Heart left ventricle (tissue), 16 donors: ENCODE measurements at places on chromosomes 3 and 15. TPM values are rescaled to one million over a fixed set of nuclear protein-coding genes. Genes with fewer than 3 reads are reported as not detected.

CCRL2 gene
- total RNA-seq, result 0.70 TPM

SLC28A2 gene
- total RNA-seq, result not detected

SCN11A gene
- 0.05 TPM for total RNA-seq

YEATS2 gene
- 12.9 TPM for total RNA-seq

GOLGA8B gene
- total RNA-seq, result 29.9 TPM

ATP8B4 gene
- total RNA-seq, result 1.7 TPM

NME9 gene
- not detected for total RNA-seq

PKM gene
- 824 TPM for total RNA-seq

PEX5L gene
- 0.42 TPM for total RNA-seq

MASP1 gene
- total RNA-seq, result 173 TPM

DNA sequence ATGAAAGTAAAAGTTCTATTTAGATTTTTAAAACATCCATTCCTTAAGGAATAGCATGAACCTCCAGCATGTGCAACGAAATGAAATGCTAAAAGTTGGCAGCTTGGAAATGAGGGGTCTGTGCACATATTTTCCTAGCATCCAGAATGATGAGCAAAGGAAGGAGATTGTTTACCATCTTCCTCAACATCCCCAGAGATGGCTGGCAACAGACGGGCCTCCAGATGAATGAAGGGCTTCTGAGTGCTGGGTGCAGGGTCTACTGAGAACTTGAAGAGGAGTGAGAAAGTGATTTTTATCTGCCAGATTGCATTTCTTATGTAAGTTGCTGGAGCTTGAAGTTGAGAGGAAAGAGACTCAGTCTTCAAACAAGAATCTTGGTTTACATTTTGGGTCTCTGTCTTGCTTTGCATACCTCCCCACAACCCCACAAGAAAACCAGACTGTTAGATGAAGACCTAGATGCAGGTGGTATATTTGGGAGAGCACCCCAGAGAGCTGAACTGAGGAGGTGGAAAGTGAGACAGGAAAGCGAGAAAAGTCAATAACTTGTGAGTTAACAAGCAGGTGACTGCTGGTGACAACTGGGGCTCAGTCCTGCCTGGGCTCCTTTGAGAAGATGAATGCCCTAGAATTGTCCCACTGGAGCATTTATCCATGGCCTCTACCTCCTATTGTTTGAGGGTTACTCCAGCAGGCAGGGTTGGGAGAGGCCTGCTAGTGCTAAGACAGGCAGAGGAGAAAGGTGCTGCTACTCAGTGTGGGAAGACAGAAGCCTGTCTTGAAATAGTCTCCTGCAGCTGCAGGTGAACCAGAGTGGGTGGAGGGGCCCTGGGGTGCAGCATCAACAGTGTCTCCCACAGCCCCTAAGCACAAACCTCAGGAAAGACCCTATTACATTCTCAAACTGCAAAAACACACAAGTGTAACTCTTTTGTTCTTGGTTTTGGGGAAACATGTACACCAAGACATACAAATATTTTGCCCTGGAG, 10.5 kb upstream of the CCK start:
- H3K27ac ChIP-seq, result no peak overlapping the region
- H3K27me3 ChIP-seq, result no peaks in the 10 kb centered on the region
- H3K4me1 ChIP-seq, result no peaks in the 10 kb centered on the region
- no peak overlapping the region for H3K4me3 ChIP-seq
- no peak for DNase-seq

DNA sequence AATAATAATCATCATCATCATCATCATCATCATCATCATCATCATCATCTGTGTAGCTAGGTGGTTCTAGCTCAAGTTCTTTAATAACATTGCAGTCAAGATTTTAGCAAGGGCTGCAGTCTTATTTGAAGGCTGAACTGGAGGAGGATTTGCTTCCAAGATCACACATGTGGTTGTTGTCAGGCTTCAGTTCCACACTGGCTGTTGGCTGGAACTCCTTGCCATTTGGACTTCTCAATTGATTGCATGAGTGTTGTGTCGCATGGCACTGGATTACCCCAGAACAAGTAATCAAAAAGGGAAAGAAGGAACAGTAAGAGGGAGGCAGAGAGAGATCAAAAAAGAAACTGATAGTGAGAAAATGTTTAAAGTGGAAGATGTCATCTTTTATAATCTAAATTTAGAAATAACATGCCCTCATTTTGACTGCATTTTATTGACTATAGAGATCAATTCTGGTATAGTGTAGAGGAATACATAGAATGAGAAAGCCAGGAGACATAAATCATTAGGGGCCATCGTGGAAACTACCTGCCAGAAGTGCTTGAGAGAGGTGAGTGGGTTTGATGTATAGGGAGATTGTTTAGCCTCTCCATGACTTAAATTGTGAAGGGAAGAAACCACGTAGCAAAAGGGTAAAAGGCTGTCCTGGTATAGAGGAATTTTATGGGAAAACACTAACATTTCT, 346.6 kb upstream of the RBMS3 start:
- H3K4me3 ChIP-seq, result no peak overlapping the region
- H3K36me3 ChIP-seq, result no peaks in the 10 kb centered on the region
- DNase-seq, result no peak
- no peak overlapping the region for H3K27ac ChIP-seq

GRCh38 chr15:31842532-31843195, 187.7 kb upstream of the CHRNA7 start:
- no peak overlapping the region for H3K4me3 ChIP-seq
- DNase-seq, result no peak
- peaks cover 7% of the 10 kb centered on the region for H3K4me1 ChIP-seq
- H3K36me3 ChIP-seq, result no peaks in the 10 kb centered on the region

DNA sequence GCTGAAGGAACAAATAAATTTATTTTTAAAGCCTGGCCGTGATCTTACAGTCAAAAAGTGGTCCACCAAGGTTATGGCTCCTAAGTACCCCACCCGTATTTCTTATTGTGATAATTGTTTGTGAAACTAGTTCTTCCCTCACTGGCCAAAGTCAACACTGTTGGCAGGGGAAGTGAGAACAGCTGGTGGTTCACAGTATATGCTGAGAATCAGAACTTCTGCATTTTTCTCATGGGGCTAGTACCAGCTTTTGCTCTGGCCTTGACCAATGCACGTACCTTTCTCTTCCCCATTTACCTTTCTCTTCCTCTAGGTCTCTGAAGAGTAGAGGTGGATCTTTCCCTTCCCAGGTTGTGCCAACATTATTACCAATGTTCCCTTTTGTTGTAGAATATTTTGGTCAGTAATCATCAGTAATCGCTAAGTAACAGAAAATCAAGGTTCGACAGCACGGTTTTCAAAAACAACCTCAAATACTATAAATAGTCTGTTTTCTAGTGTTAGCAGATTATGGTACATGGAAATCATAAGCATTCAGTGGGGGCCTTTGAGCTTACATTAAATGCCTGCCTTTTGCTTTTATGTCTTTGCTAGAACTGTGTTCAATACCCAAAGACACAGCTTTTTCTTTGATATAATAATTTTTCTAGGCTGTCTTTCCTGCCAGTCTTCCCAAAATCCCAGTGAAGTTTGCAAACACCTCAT, 268.0 kb downstream of the LPP start:
- peaks cover 13% of the 10 kb centered on the region for H3K4me1 ChIP-seq
- H3K27me3 ChIP-seq, result no peaks in the 10 kb centered on the region
- no peak overlapping the region for H3K27ac ChIP-seq
- H3K36me3 ChIP-seq, result no peaks in the 10 kb centered on the region

- no peaks in the 10 kb centered on the region for H3K36me3 ChIP-seq
- no peaks in the 10 kb centered on the region for H3K4me1 ChIP-seq
- no peaks in the 10 kb centered on the region for H3K27me3 ChIP-seq
- no peak overlapping the region for H3K4me3 ChIP-seq
- DNase-seq, result no peak
- no peak overlapping the region for H3K27ac ChIP-seq
Observed at GRCh38 chr15:79071901-79072300, 18.7 kb downstream of the RASGRF1 start.

DNA sequence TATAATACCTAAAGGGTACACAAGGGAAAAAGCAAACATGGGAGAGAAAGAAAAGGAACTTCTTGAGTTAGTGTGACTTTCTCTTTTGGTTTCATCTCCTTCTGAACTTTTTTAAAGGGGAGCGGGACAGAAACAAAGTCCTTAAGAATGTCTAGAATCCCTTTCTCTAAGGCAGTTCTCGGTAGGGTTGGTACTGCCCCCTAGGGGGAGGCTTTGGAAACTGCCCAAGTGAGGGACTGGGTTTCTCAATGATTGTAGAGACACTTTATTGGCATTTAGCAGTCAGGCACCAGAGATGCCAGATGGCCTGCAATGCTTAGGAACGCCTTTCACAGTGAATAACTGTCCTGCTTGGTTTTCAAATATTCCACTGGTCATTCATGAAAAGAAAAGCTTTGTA, 172.7 kb downstream of the WDR72 start:
- H3K4me1 ChIP-seq, result no peaks in the 10 kb centered on the region
- H3K36me3 ChIP-seq, result no peaks in the 10 kb centered on the region
- no peak overlapping the region for H3K4me3 ChIP-seq
- no peak for DNase-seq

DNA sequence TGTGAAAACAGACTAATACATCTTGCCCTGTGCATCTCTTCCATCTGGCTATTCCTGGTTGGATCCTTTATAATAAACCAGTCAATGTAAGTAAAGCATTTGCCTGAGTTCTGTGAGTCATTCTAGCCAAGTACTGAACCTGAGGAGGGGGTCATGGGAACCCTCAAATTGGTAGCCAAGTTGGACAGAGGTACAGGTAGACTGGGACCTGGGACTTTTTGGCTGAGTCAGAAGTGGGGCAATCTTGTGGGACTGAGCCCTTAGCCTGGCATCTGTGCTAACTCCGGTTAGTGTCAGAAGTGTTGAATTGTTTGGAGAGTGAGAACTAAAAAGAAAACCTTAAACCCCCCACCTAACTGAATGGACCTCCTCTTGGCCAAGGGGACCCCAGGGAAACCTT, 21.0 kb upstream of the LIMD1 start:
- no peaks in the 10 kb centered on the region for H3K36me3 ChIP-seq
- no peak for DNase-seq
- no peak overlapping the region for H3K27ac ChIP-seq
- no peaks in the 10 kb centered on the region for H3K27me3 ChIP-seq

GRCh38 chr15:57218826-57219576, 157.3 kb upstream of the CGNL1 start:
- no peak for DNase-seq
- H3K27ac ChIP-seq, result no peak overlapping the region
- no peaks in the 10 kb centered on the region for H3K27me3 ChIP-seq
- H3K4me1 ChIP-seq, result no peaks in the 10 kb centered on the region

GRCh38 chr3:175852560-175852959, 993.4 kb downstream of the NAALADL2 start:
- DNase-seq, result no peak
- no peaks in the 10 kb centered on the region for H3K36me3 ChIP-seq
- H3K4me1 ChIP-seq, result no peaks in the 10 kb centered on the region
- no peaks in the 10 kb centered on the region for H3K27me3 ChIP-seq
- H3K4me3 ChIP-seq, result no peak overlapping the region

DNA sequence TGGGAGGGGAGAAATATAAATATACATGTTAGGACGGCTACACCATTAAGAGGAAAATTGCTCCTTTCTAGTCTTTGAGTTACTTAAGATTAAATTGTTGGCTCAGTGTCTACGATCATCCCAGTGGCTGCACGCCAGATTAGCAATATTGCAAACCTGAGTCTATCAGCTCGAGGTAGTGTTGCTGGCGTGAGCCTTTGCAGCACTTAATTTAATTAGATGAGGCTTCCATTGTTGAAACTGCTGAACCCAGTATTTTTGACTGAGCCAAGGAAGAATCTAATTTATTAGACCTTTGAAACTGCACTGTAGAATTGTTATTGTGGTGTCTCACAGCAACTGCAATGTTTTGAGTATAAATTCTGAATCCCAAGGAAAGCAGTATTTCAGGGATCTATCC, 782.4 kb upstream of the ROBO1 start:
- H3K27me3 ChIP-seq, result no peaks in the 10 kb centered on the region
- no peak overlapping the region for H3K27ac ChIP-seq
- DNase-seq, result no peak
- no peaks in the 10 kb centered on the region for H3K36me3 ChIP-seq

- DNase-seq, result no peak
- no peaks in the 10 kb centered on the region for H3K4me1 ChIP-seq
- no peaks in the 10 kb centered on the region for H3K27me3 ChIP-seq
- no peak overlapping the region for H3K27ac ChIP-seq
- H3K4me3 ChIP-seq, result no peak overlapping the region
- no peaks in the 10 kb centered on the region for H3K36me3 ChIP-seq
Observed at GRCh38 chr3:90092994-90093393, 985.6 kb downstream of the EPHA3 start.

DNA sequence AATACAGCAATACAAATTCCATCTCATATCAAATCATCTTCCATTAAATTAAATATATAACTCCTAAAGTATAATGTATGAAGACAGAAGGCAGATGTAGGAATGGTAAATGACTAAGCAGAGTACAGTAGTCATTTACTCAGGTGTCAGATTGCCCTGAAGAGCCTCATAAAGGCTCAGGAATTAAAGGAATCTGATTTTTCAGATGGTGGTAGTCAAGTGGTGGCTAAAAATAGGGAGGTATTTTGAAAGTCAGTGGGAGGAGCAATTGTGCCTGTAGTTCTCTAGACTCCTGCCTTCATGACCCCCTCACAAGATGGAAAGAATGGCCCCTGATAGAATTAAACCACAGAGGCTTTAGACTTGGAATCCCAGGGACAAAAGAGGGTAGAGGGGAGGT, 142.7 kb upstream of the SYNPR start:
- H3K4me1 ChIP-seq, result no peaks in the 10 kb centered on the region
- peak overlapping the region; percentile 77 for H3K27ac ChIP-seq
- no peak overlapping the region for H3K4me3 ChIP-seq
- H3K36me3 ChIP-seq, result no peaks in the 10 kb centered on the region
- no peaks in the 10 kb centered on the region for H3K27me3 ChIP-seq
- DNase-seq, result no peak

DNA sequence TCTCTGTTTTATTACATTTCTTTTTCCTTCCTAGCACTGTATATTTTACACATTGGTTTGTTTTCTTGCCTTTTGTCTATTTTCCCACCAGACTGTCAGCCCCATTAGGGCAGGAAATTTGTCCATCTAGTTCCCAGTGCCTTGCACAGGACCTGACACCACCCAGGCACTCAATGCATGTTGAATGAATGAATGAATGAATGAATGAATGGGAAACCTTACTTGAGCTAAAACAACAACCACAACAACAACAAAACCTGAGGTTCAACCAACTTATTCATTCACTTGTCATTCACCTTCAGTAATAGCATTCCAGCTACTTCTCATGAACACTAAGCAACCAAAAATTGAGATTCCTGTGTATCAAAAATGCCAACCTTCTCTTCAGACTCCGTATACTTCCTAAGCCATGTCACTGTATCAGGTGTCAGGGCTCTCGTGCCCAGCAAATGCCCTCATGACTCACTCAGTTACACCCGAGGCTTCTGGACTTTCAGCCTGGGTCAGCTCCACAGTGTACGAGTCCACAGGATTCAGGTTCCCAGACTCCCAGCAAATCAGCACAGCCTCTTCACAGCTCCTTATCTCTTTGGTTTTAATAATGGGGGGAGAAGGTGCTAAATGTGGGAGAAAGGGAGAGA, 37.3 kb downstream of the FSD2 start:
- H3K4me1 ChIP-seq, result no peaks in the 10 kb centered on the region
- H3K27ac ChIP-seq, result no peak overlapping the region
- H3K4me3 ChIP-seq, result no peak overlapping the region
- H3K27me3 ChIP-seq, result no peaks in the 10 kb centered on the region
